ENCODE measurements at places on chromosomes 11 and 22.

- H3K27me3 ChIP-seq = no peaks in the 10 kb centered on the region
- H3K4me1 ChIP-seq = peaks cover 6% of the 10 kb centered on the region
- DNase-seq = no peak
- peaks cover 9% of the 10 kb centered on the region for H3K36me3 ChIP-seq
Measured at GRCh38 chr11:82775736-82776346, 42.2 kb upstream of the FAM181B start.

DNA sequence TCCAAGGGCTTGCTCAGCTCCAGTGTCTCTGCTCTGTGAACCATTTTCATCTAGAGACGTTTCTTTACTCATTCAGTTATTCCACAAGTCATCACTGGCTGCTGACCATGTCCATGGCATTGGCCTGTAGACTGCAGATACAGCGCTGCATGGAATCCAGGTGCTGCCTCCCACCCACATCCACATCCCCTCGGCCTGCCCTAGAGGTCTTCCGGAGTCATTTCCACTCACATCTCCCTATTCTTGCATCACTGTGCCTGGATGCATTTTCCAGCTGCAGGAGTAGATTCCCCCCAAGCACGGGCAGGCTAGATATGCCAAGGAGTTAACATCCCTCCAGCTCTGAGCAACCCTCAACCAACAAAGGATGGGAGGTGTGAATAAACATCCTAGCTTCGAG lies 68.9 kb downstream of the CHST1 start:
- H3K4me1 ChIP-seq = no peaks in the 10 kb centered on the region
- H3K4me3 ChIP-seq = no peak overlapping the region
- no peak for DNase-seq

- no peak for DNase-seq
- peaks cover 5% of the 10 kb centered on the region for H3K4me1 ChIP-seq
- H3K27me3 ChIP-seq = no peaks in the 10 kb centered on the region
- peaks cover 5% of the 10 kb centered on the region for H3K36me3 ChIP-seq
Measured at GRCh38 chr11:33642461-33643166, 58.0 kb downstream of the C11orf91 start.

GRCh38 chr11:129458756-129459535 lies 83.3 kb downstream of the BARX2 start:
- no peak overlapping the region for H3K4me3 ChIP-seq
- H3K27me3 ChIP-seq = peaks cover 7% of the 10 kb centered on the region
- no peaks in the 10 kb centered on the region for H3K36me3 ChIP-seq
- H3K4me1 ChIP-seq = no peaks in the 10 kb centered on the region
- DNase-seq = no peak

GRCh38 chr11:131893103-131893890 lies 522.9 kb downstream of the NTM start:
- peaks cover 39% of the 10 kb centered on the region for H3K4me1 ChIP-seq
- no peaks in the 10 kb centered on the region for H3K36me3 ChIP-seq
- H3K27ac ChIP-seq = no peak overlapping the region
- DNase-seq = no peak
